Thymus (tissue), 14 donors: ENCODE measurements at places on chromosomes 2 and 18. TPM values are rescaled to one million over a fixed set of nuclear protein-coding genes. Genes with fewer than 3 reads are reported as not detected.

DNA sequence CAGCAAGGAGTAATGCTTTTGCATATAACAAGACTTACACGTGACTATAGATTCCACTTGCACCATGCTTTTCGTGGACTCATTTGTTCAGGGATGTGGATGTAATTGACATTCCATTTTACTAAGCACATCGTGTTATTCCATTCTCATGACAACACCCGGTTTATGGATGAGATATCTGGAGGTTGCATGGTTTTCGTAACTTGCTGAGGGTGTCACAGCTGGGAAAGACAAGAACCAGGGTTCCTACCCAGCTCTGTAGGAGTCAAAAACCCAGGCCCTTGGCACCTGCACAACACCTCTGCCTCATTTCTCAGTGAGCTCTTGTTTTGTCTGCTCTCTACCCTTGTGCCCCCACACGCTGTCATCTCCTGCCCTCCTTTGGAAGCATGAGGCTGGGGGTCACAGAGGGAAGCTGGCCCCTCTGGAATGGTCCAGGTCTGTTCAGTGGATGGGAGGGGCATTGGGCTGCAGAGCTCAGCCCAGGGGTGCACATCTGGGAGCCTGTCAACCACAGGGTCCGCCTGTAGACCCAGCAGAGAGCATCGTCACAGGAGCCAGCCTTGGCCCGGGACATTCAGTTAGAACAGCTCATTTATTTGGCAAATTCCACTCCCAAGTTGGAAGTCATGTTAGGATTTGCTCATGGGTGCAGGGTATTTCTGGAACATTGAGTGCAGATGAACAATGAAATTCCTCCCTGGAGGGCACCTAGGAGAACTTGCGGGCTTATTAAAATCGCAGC, 120.1 kb upstream of the TWIST2 start:
- DNase-seq, result no peak

- no peak for DNase-seq
Measured at GRCh38 chr2:176931588-176932563, 280.7 kb upstream of the HNRNPA3 start.

DNA sequence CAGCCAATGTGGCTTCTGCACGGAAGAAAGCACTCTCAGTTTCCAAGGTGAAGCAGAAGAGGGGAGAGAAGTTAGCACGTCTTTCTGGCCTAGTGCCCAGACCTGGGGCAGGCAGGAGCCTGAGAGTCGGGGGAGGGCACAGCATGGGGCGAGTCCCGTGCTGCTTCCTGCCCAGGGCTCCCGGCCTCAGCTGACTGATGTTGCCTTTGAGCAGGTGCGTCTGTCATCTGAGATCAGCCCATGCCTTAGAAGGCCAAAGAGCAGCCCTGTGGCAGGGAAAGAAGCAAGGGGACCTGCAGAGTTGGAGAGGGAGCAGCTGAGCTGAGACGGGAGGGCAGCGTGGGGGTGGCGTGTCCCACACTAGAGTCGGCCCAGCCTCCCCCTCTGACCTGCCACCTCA, 3.3 kb downstream of the KCNIP3 start:
- DNase-seq, result no peak

DNA sequence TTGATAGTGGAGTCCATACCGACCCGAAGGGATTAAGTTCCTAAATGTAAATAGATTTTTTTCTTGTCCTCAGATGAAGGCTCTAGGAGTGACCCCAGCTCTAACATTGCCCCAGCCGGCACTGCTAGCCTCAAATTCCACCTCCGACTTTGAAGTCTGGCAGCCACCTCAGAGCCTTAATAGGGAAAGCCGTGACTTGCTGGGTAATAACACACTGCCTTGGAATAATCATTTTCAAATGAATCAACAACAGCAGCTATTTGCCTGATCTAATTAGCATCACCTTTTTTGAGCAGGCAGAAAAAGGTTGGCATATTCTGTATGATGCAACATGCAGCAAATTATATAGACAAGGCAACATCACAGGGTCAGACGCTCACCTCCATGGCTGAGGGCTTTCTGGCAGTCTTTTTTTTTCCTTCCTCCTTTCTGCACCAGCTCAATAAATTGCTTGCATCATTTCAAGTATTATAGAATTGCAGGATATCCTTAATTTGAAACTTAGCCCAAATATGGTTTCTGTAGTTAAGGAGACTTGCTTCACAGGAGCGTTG, 276.5 kb upstream of the ATP5MC3 start:
- DNase-seq, result no peak

DNA sequence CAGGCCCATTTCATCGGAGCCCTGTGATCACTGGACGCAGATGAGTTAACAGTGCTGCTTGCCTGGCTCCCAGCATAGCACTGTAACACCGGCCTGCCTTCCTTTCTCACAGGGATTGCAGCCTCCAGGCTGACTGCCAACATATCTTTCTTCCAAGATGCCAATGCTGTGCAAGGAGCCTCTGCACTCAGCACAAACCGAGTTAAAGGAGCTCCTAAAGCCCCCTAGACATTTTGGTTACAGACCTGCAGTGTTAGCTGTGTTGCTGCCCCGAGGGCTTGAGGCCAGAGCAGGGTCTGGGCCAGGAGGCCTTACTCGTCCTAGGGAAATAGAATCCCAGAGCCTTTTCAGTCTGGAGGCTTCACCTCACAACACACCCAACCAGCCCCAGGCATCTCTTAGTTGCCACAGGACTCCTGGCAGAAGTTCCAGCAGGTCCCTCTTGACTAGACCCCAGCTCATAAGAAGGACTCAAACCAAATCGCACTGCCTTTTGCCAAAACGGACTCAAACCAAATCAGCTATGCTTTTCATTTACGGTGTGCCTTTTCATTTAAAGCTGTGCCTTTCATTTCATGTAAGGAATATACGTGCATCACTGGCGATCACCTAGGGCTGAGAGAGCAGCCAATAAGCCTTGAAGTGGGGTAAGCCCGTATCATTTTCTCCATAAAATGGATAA, 58.4 kb upstream of the EML4 start:
- DNase-seq, result no peak

DNA sequence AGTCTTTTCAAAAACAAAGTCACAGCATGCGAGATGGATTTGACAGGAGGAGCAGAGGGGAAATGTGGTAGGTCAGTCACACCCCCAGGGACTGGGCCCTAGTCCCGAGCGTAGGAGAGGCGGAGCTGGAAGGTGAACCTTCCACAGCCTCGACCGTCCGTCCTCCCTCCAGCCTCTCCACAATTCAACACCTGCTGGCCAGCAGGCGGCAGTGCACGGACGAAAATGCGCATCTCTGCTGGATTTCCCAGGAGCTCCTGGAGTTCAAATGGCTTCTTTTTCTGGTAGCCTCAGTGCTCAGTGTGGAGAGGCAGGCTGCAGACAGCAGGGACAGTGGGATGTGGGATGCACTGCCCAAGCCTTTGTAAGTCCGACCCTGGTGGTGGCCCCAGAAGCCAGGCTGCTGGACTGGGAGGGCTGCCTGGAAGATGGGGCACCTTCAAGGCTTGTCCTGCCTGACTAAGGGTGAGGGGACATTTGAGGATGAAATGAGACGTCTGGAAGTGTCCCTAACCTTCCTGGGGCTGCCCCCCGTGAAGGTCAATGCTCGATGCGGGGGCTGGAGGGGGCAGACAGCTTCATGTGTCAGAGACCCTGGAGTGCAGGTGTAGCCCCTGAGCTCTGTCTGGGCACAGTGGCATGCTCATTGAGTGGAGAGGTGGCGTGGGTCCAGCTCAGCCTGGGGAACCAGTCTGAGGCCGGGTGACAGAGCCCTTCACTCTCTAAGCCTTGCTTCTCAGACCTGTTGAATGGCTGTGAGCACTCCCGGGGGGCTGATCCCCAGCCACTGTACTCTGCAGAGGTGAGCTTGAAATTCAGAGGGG, 189.5 kb downstream of the TFCP2L1 start:
- DNase-seq, result no peak

GRCh38 chr2:30305235-30305634, 73.9 kb downstream of the LBH start:
- DNase-seq, result no peak

GRCh38 chr18:49172246-49172645, 221.5 kb upstream of the SMAD7 start:
- DNase-seq, result no peak

GRCh38 chr2:202643012-202643858, 8.5 kb downstream of the FAM117B start:
- DNase-seq, result peak; percentile 53

- peak; percentile 81 for DNase-seq
Measured at GRCh38 chr2:196170606-196171247, 651 bp downstream of the STK17B start.

DNA sequence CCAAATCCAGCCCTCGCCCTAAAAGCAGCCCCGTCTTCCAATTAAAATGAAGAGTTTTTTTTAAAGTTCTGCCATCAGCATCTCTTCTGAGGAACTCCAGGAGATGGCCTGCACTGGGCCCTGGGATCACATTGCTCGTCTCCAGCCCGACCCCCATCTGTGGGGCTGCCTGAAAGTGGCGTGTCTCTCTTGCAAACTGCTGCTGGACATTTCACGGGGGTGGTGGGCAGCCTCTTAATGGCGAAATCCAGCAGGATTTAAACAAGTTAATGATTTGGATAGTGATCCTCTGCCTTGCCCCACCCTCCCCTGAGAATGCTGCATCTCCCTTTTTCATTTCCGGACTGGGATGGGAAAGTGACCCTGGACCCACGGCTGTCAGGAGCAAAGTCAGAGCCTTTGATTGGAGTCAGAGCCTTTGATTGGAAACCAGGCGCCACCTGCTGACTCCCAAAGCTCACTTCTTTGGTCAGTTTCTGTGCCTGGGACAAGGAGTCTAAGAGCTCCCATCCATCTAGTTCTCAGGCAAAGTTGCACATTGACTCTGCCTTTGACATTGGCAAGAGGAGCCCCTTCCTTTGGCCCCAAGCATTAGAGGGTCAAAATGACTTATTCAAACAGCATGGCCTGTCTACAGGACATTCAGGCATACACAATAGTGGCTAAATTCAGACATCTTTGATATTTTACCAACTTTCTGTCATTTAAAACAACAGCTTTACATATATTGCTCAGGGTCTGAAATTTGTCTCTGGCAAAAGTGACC, 155.2 kb downstream of the SH3BP4 start:
- DNase-seq, result no peak

DNA sequence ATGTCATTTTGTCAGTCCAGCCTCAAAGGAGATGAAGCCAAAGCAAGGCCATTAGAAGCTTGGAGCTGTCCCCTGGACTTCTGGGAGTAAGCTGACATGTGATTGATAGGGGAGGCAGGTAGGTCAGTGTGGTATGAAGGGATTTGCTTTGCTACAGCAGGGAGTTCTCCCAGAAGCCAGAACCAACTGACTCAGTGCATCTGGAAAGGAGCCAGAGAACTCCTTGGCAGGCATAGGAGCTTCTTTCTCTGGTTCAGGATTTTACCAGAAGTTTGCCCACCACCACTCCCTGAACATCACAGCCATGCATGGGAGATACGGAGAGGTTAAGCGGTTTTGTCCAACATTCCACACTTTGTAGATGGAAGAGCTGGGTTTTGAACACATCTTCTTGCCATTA, 24.5 kb upstream of the KCNE4 start:
- no peak for DNase-seq

DNA sequence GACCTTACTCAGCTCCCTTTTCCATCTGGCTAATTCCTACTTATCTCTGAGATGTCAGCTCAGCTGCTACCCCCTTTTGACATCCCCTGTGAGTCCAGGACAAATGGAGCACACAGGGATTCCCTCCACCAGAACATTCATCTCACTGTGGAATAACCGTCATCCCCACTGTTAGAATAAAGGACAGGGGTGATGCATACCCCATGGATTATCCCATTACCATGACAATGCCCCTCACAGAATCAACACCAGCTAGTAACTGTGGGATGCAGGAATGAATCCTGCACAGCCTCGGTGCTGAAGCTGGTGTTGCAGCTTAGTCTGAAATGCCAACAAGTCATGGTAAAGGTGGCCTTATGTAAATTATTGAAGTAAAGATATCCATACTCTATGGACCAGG, 624.8 kb upstream of the RAB6C start:
- DNase-seq, result no peak

Gene CIB4
- total RNA-seq, result 0.19 TPM

GRCh38 chr2:100119235-100119634, 23.2 kb downstream of the AFF3 start:
- no peak for DNase-seq

DNA sequence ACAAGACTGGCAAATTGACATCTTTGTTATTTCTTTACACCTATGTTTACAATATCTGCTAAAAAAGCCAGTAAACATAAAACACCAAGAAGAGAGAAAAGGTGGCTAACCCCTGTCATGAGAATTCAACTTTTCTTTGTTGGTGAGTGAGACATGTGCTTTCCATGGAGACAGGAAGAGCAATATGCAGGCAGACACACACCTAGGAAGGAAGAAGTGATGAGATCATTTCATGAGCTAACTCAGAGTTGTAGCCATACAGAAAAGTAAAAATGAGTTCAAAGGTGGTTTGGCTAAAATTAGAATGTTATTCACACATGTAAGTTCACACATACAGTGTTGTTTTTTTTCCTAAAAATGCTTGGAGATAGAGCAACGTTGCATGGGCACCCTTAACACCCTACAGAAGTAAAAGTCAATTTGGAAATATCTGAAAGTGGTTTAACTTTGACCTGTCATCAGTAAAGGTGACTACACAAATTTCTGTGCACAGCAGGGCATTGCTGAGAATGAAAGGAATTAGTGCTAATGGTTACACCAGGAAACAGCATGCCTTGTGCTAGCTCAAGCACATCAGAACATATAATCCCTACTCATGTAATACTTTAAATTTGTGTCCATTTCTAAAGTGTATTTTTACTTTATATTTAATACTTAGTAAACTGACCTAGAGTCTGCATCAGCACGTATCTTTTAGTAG, 557.6 kb downstream of the CBLN2 start:
- no peak for DNase-seq

DNA sequence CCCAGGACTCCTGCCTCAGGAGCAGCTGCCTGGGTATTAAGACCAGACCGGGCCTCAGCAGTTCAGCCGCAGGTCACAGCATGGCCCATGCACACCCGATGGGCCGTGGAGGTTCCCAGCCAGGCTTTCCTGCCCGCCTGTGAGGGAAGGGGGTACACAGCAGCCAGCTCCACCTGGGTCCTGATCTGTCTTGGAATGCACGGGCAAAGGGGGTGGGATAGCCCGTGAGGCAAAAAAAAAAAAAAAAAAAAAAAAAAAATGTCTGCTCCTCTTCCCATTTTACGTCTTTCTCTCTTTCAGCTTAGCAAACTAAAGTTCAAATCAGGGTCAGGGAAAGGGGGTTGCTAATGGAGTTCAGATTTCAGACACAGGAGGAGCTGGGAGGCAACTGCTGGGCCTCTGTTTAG, 385.2 kb downstream of the TNS1 start:
- DNase-seq, result no peak

- no peak for DNase-seq
Measured at GRCh38 chr2:231244382-231245248, 46.2 kb downstream of the ARMC9 start.

- DNase-seq, result no peak
Measured at GRCh38 chr2:67997528-67997900, 65.3 kb downstream of the C1D start.

Gene CAPN14
- 0.52 TPM for total RNA-seq
